ENCODE measurements at places on chromosomes 2 and 18. TPM values are rescaled to one million over a fixed set of nuclear protein-coding genes. Genes with fewer than 3 reads are reported as not detected.

Gene EMX1
- total RNA-seq: not detected

Gene LIMS3
- total RNA-seq: 3.2 TPM

Gene CXCR2
- not detected for total RNA-seq

Gene EFHD1
- total RNA-seq: 18.8 TPM

Gene TBR1
- not detected for total RNA-seq

- H3K4me1 ChIP-seq: no peaks in the 10 kb centered on the region
- no peak overlapping the region for H3K27ac ChIP-seq
- no peaks in the 10 kb centered on the region for H3K36me3 ChIP-seq
- H3K27me3 ChIP-seq: peaks cover 5% of the 10 kb centered on the region
Measured at GRCh38 chr2:218383892-218384519, 1.9 kb downstream of the SLC11A1 start.

GRCh38 chr2:196591621-196592022, 47.9 kb upstream of the CCDC150 start:
- H3K4me1 ChIP-seq: peaks cover 3% of the 10 kb centered on the region
- peak overlapping the region; percentile 86 for H3K4me3 ChIP-seq
- no peaks in the 10 kb centered on the region for H3K36me3 ChIP-seq
- H3K27me3 ChIP-seq: no peaks in the 10 kb centered on the region
- DNase-seq: no peak

DNA sequence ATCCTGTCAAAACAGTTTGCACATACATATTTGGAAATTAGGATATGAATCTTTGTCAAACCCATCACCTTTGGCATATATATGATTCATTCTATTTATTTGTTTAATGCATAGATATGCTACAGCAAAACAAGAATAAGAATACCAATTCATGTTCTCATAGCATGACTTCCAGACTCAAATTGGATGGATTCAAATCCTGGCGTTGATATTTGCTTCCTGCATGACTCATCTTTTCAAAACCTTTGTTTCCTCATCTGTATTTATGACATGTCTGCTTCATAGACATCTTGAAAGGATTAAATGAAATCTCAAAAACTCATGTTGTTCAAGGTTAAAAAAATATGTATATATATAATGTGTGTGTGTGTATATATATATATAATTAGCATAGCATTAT, 261.3 kb downstream of the MBD5 start:
- no peaks in the 10 kb centered on the region for H3K36me3 ChIP-seq
- no peaks in the 10 kb centered on the region for H3K4me1 ChIP-seq
- H3K27ac ChIP-seq: no peak overlapping the region
- no peak overlapping the region for H3K4me3 ChIP-seq
- no peaks in the 10 kb centered on the region for H3K27me3 ChIP-seq
- DNase-seq: peak; percentile 6

DNA sequence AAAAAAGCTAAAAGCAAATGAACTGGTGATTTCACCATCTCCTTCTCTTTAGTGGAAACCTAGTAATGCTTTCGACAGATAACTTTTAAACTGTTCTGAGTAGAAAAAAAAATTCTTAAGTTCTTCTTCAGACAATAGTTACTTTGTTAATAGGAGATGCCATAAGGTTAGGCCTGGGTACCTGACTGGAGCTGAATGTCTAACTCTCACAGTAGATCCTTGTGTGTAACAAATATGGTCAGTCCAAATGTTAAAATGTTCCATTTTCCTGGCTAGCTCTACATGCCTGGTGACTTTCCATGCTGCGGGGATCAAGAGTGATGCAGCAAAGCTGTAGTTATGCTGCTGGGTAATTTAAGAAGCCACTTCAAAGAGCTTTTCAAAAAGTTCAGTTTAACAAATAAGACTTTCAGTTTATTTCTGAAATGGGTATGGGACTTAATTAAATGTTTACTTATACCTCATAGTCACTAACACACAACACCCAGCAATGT, 264.0 kb upstream of the SESTD1 start:
- no peak for DNase-seq
- H3K4me3 ChIP-seq: no peak overlapping the region
- H3K36me3 ChIP-seq: no peaks in the 10 kb centered on the region
- no peaks in the 10 kb centered on the region for H3K27me3 ChIP-seq
- H3K4me1 ChIP-seq: no peaks in the 10 kb centered on the region

DNA sequence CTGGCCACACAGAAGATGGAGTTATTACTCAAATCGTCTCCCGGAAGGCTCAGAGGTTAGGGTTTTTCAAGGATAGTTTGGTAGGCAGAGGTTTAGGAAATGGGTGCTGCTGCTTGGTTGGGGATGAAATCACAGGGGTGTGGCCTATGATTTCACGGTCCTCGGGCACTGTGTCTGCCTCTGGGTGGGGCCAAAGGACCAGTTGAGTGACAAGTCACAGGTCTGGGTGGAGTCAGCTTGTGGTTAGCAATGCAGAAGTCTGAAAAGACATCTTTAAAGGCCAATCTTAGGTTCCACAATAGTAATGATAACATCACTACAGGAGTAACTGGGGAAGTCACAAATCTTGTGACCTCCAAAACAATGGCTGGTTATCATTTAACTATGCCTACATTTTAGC, 387.8 kb downstream of the ZNF521 start:
- no peak overlapping the region for H3K27ac ChIP-seq
- no peak overlapping the region for H3K4me3 ChIP-seq
- H3K27me3 ChIP-seq: no peaks in the 10 kb centered on the region
- H3K4me1 ChIP-seq: no peaks in the 10 kb centered on the region

DNA sequence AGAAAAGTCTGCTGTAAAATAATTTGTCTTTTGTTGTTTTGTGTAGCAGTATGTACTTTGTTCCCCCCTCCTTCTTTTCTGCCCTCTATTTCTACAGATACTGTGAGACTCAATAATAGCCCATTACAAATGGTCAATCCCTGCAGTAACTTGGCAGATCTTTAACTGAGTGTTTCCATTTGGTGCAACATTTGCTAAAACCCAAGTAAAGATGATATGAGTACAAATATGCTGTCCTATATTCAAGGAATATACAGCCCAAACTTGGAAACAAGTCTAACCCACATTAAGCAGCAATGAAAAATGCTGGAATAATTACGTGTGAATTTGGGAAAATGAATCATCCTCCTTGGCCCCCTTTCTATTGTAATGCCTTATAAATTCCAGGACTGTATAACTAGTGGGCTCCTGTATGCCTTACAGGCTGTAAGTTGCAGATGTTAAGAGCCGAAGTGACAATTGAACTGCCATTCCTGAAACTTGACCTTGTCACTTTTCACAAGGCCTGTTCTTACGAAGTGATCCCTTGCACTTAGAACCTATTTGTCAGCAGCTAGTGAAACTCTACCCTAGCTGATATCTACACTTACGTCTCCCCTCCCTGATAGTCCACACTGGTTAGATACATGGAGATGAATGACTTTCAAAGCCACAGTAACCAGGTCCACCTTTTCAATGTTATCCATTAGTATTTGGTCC, 104.9 kb downstream of the IRS1 start:
- H3K4me3 ChIP-seq: no peak overlapping the region
- no peaks in the 10 kb centered on the region for H3K36me3 ChIP-seq
- no peaks in the 10 kb centered on the region for H3K27me3 ChIP-seq
- DNase-seq: peak; percentile 16
- no peak overlapping the region for H3K27ac ChIP-seq
- H3K4me1 ChIP-seq: peaks cover 8% of the 10 kb centered on the region

GRCh38 chr2:177295484-177295883, 31.0 kb upstream of the NFE2L2 start:
- no peak overlapping the region for H3K27ac ChIP-seq
- DNase-seq: peak; percentile 51
- no peaks in the 10 kb centered on the region for H3K27me3 ChIP-seq

DNA sequence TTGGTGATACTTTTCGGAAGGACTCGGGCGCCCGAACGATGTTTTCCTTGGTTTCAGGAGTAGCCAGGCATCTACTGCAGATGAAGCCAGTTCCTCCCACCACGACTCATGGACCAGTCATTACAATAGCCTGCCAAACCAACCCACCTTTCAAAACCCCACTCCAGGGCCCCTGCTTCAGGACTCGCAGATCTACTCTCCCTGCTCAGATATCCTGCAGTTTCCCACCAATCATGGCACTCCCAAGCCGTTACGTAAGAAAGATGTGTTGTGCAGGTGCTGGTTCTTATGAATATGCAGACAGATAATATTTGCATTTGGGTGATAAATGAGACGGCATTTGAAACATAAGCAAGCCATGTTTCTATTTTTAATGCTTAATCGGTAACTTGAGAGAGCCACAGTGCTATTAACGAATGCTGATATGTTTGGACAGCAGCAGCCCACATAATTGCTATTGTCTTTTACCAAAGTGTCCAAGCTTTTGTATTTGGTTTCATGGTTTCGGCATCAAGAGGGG, 3.5 kb upstream of the CYS1 start:
- H3K27ac ChIP-seq: no peak overlapping the region
- no peak for DNase-seq
- H3K4me3 ChIP-seq: no peak overlapping the region
- H3K4me1 ChIP-seq: peaks cover 11% of the 10 kb centered on the region
- H3K27me3 ChIP-seq: peaks cover 20% of the 10 kb centered on the region
- no peaks in the 10 kb centered on the region for H3K36me3 ChIP-seq

DNA sequence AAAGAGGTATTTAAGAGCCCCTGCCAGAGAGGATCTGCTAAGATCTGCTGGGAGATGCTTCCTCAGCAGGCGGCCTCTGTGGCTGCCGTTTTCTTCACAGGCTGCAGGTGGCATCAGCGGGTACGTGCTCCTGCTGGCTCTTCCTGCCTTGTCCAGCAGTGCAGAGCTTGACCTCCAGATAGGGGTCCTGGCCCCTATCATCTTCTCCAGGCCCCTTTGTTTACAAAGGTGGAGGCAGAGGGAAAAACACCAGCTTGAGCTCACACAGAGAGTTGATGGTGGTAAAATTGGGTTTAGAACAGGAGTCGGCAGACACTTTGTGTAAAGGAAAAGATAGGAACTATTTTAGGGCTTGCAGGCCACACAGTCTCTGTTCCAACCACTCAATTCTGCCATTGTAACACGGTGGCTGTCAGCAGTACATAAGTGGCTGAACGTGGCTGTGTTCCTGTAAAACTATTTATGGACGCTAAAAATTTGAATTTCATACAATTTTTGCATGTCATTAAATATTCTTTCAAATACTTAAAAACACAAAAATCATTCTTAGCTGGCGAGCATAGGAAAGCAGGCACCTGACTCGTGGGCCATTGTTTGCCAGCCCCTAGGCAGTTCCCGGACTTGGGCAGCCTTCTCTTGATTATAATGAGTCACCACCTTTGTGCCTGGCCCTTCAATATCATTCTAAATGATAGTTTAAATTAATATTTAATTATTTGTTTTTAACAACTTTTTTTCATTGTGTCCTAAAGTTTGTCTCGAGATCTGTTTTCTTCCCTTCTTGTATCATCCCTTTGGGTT, 98.2 kb upstream of the B3GNT7 start:
- no peak overlapping the region for H3K27ac ChIP-seq
- H3K36me3 ChIP-seq: peaks cover 4% of the 10 kb centered on the region
- peak; percentile 19 for DNase-seq
- no peaks in the 10 kb centered on the region for H3K27me3 ChIP-seq
- peaks cover 24% of the 10 kb centered on the region for H3K4me1 ChIP-seq
- H3K4me3 ChIP-seq: no peak overlapping the region

GRCh38 chr18:13543144-13543543, 183.2 kb downstream of the FAM210A start:
- H3K36me3 ChIP-seq: no peaks in the 10 kb centered on the region
- no peak overlapping the region for H3K4me3 ChIP-seq
- peaks cover 2% of the 10 kb centered on the region for H3K27me3 ChIP-seq
- H3K27ac ChIP-seq: no peak overlapping the region
- no peaks in the 10 kb centered on the region for H3K4me1 ChIP-seq

DNA sequence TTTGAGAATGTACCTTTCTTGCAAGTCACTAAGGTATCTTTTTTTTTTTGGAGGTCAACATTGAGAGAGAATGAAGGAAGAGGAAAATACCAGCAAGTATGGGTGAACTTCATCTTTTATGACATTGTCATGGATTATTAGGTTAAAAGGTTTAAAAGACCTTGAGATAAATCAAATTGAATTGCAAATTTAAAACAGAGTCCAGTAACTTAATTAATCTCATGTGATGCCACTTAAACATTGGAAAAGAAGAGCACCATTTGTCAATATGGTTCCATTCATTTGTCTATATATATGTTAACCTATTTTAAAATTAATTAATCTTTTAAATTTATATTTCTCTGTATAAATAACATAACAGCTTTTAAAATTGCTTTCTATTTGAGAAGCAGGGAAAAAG, 83.8 kb downstream of the PPP1R1C start:
- no peak overlapping the region for H3K4me3 ChIP-seq
- DNase-seq: no peak
- no peaks in the 10 kb centered on the region for H3K27me3 ChIP-seq
- H3K36me3 ChIP-seq: no peaks in the 10 kb centered on the region

DNA sequence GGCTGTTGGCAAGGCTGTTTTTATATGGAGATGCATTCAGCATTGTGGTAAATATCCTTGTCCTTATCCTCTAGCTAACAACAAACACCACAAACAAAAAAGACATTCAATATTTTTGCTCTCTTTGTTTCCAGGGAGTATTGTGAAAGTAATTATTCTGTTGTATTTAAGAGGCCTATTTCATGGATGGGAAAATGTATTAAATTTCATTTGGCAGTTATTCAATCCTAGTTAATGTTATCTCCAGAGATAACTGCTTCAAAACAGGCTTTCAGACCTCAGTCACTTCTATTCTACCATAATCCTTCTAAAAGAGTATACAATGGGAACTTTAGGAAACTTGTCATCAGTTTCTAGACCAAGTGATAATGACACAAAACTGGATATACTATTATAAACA, 280.5 kb upstream of the CCDC68 start:
- no peak overlapping the region for H3K27ac ChIP-seq
- no peaks in the 10 kb centered on the region for H3K27me3 ChIP-seq
- peaks cover 13% of the 10 kb centered on the region for H3K4me1 ChIP-seq
- H3K36me3 ChIP-seq: no peaks in the 10 kb centered on the region
- DNase-seq: no peak

GRCh38 chr18:55236150-55236931, 277.1 kb upstream of the CCDC68 start:
- H3K36me3 ChIP-seq: peaks cover 19% of the 10 kb centered on the region
- H3K4me1 ChIP-seq: peaks cover 8% of the 10 kb centered on the region
- DNase-seq: peak; percentile 55
- no peak overlapping the region for H3K4me3 ChIP-seq
- H3K27ac ChIP-seq: no peak overlapping the region

DNA sequence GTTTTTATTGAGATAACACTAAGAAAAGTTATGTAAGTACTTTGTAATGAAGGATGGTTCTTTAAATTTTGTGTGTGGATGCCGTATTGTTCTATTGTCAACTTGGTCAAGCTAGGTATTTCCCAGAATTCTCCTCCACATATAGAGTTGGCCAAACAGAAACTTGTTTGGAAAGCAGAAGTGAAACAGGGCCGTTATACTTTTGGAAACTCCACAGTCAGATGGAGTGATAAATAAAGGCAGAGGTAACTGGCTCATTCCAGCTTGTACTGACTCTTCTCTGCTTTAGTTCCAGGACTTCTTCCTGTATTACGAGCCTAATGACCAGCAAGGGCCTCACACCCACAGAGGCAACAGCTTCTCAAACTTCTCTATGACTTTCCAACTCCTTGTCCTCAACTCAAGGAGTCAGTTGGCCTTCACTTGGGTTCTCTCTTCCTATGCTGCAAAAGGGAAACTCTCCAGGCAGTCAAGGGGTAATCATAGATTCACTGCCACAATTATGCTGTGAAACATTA, 16.4 kb upstream of the STARD7 start:
- H3K36me3 ChIP-seq: no peaks in the 10 kb centered on the region
- H3K4me3 ChIP-seq: no peak overlapping the region
- no peak overlapping the region for H3K27ac ChIP-seq
- H3K4me1 ChIP-seq: no peaks in the 10 kb centered on the region
- DNase-seq: no peak

- no peaks in the 10 kb centered on the region for H3K4me1 ChIP-seq
- no peaks in the 10 kb centered on the region for H3K36me3 ChIP-seq
Measured at GRCh38 chr2:5392658-5393057, 299.5 kb upstream of the SOX11 start.

Data from astrocyte (in vitro differentiated cells and primary cell).